Skeletal muscle tissue (tissue), 5 donors: ENCODE measurements at places on chromosomes 7 and 10. TPM values are rescaled to one million over a fixed set of nuclear protein-coding genes. Genes with fewer than 3 reads are reported as not detected.

FAM25A gene
- not detected for total RNA-seq

MNX1 gene
- total RNA-seq, result not detected

TRIM4 gene
- total RNA-seq, result 15.1 TPM

TACR2 gene
- not detected for total RNA-seq

BICC1 gene
- 25.6 TPM for total RNA-seq

CPED1 gene
- total RNA-seq, result 14.6 TPM

HKDC1 gene
- not detected for total RNA-seq

EN2 gene
- under 0.01 TPM for total RNA-seq
